Activated CD8-positive, alpha-beta memory T cell treated with anti-CD3 and anti-CD28 coated beads for 4 hours (primary cell): ENCODE measurements at places on chromosomes 4 and X.

DNA sequence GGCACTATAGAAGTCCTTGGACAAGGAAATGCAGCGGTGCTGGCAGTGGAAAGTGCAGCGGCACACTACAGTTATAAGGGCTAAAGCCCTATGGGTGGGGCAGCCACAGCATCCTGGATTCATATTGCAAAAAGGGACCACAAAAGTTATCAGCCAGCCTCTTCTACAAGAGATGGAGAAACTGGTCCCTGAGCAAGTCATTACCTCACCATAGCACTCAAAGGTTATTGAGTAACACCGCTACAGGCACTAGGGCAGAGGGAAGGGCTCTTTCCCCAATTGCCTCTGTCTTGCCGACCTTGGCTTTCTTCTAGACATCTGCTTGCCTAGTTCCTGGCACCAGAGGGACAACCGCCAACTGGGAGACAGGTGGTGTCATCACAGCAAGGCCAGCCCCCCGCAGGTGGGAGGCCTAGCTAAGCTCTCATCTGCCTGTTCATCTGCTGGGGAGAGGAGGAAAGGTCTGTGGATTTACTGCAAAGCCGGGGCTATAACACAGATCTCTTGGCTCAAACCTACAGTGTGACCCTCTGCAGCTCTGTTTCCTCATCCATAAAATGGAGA, 600.0 kb downstream of the BCOR start:
- no peak for DNase-seq

DNA sequence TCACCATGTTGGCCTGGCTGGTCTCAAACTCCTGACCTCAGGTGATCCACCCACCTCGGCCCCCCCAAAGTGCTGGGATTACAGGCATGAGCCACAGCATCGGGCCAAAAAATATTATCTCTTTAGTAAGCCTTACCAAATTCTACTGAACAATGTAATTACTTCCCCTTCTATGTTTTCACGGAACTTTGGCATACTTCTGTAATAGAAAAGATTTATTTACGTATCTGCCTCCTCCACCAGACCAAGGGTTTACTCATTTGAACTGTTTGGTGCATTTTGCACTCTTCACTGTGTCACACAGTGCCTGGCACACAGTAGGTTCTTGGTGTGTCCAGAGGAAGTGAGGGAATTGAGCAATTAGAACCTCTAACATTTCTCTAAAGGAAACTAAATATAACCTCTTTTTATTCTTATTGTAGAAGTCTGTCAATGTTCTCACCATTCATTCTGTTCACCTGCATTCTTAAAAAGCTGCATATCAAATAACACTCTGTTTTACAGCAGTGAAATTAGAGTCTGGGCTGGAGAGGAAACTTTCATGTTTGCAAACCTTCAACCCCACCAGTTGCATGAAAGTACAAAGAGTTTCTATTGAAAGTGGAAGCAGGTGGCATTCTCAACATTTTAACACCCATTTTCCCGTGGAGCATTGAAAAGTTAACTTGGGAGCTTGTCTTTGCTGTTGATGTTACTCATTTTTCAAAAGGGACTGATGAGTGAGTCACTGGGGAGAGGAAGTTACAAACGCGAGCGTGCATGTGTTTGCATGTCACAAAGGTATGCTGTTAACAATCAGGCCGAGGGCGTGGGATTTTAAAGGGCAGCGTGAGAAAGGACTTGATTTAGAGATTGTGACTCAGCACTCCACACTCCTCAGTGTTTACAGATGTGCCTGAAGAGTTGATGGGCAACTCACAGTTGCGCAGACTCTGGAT, 314.1 kb downstream of the STK32B start:
- no peak for DNase-seq

DNA sequence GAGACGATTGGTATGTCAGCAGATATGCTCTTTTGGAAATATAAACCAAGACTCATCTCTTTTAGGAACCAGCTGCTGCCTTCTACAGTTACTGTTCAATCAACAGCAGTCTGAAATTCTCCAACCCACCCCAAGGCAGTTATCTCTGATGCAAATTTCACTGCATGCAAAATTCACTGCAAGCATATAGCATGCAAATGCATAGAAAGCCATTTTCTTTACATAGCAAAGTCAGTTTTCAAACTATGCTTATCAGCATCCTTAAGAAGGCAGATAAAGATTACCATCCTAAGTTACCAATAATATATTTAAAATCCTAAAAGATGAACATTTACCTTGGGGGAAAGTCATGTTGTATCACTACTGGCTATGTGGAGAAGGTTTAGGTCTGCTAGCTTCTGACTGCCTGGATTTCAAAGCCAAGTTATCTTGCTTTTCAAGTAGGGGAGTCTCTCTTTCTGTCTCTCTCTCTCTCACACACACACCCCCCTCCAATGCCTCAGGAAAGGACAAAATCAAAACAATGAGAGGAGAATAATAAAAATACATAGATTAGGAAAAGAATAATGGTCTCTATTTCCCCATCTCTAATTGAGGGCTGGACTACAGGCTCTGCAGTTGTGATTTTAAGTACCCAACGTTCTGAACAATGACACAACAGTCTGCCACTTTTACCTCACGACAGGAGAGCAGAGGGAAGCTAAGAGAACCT, 1.5 kb downstream of the NMU start:
- no peak for DNase-seq

- DNase-seq, result no peak
Observed at GRCh38 chr4:123622572-123622971, 226.0 kb downstream of the SPRY1 start.

- no peak for DNase-seq
Observed at GRCh38 chrX:45712067-45712466, 511.4 kb upstream of the DIPK2B start.

- DNase-seq, result no peak
Observed at GRCh38 chr4:135192751-135193535, 991.4 kb upstream of the PABPC4L start.

DNA sequence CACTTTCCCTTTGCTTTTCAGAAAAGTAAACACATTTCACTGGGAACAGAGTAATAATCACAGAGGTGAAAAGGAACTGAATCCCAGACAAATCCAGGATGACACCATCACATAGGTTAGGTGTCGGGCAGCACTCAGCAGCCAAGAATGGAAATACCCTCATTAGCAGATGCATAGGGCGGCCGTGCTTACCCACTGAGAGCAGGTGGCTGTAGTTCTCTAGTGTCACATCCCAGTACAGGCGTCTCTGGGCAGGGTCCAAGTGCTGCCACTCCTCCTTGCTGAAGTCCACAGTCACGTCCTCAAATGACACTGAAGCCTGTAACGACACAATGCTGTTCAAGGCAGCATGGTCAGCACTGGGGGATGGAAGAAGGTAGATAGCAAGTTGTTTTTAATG, 26.9 kb downstream of the ZNF41 start:
- no peak for DNase-seq

- DNase-seq, result no peak
Observed at GRCh38 chr4:87698394-87698793, 48.3 kb downstream of the DMP1 start.

DNA sequence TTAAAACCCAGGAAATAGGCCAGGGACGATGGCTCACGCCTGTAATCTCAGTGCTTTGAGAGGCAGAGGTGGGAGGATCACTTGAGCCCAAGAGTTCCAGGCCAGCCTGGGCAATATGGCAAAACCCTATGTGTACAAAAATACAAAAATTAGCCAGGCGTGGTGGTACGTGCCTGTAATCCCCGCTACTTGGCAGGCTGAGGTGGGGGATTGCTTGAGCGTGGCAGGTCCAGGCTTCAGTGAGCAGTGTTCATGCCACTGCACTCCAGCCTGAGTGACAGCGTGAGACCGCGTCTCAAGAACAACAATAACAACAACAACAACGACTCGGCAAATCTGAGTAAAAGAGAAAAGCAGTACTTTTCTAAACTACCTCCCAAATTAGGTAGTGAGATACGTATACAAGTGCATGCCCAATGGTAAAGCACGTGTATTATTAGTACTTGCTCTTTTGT, 13.0 kb upstream of the NDUFC1 start:
- DNase-seq, result no peak

DNA sequence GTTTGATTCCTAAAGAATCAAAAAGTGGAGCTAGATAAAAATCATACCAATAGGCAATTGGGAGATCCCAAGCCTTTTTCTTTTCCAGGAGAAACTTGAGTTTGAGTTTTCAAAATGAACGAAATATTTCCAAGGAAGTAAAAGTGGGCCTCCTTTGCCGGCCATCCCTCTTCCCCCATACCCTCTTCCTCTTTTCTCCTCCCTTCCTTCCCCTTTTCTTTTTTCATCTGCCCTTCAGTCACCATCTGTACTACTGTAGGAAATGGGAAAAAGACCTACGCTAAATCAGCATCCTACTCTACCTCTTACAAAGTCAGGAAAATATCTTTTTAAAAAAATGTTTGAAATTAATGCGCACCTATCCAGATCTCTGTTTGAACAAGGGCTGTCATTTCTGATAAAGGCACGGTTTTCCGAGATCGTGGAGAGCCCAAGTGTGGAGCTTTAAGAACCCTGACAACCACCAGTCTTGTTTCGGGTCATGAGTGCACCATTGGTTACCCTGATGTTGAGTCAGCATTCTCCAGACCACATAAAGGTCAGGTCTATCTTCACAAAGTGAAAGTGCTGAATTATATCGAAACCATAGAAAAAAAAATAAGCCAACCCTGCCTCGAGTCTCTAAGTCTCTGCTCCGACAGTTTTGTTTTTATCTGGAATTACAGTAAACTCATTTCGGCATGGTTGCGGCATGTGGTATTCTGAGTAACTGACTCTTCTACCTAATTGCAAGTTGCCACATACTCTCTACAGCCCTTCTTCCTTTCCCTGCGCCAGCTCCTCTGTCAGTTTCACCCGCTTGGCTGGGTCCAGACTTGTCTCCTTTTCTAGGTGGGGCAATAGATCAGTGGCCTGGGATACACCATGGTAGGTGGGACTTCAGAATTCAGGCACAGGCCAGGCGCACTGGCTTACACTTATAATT, 140.2 kb upstream of the KLF3 start:
- DNase-seq, result no peak

GRCh38 chrX:130497531-130497930, 95.7 kb downstream of the RBMX2 start:
- no peak for DNase-seq

GRCh38 chrX:152520653-152521052, 69.5 kb upstream of the GABRA3 start:
- DNase-seq, result no peak

DNA sequence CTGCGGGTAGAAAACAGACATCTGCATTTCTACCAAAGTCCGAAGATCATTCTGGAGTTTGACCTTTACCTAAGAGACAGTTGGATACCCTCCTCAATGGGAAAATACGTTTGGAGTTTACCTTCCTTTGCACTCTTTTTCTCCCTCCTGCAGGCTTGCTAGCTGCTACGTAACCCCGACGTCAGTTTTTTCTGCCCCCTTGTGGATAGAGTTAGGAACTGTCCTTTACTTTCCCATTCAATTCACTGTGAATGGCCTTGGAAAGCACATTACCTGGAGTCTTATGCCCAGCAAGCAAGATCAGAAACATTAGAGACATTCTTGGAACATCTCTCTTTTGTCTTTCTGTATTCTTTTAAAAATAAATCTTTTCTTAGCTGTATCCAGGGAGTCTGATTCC, 250.7 kb downstream of the NAP1L3 start:
- no peak for DNase-seq

- no peak for DNase-seq
Observed at GRCh38 chr4:151745481-151746231, 15.2 kb downstream of the GATB start.

DNA sequence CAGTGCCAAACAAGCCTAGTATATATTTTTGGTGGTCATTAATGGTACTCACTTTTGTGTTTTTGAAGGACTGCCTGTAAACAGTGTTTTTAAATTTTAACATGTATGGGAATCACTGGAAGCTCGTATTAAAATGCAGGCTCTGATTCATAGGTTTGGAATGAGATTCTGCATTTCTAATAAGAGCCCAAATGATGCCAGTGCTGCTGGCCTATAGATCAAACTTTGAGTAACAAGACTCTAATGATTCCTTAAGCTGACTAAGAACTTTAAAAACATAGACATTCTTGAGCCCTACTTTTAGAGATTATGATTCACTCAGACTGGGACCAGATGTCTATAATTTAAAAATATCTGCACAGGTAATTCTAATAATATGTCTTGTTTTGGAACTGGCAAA, 823.2 kb upstream of the LCORL start:
- no peak for DNase-seq

- DNase-seq, result peak; percentile 58
Observed at GRCh38 chr4:2469192-2469984, 482 bp downstream of the RNF4 start.

GRCh38 chr4:150949342-150949741, 65.7 kb downstream of the LRBA start:
- no peak for DNase-seq

- no peak for DNase-seq
Observed at GRCh38 chr4:107808572-107808971, 16.2 kb upstream of the SGMS2 start.

- no peak for DNase-seq
Observed at GRCh38 chrX:49220100-49220499, 13.0 kb downstream of the CACNA1F start.

DNA sequence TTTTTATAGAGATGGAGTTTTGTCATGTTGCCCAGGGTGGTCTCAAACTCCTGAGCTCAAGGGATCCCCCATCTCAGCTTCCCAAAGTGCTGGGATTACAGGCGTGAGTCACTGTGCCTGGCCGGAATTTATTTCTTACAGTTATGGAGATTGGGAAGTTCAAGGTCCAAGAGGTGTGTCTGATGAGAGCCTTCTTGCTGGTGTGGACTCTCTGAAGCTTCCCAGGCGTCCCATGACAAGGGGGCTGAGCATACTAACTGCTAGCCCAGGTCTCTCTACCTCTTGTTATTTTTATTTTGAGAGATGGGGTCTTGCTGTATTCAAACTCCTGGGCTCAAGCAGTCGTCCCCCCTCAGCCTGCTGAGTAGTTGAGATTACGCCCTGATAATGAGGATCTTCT, 2.9 kb upstream of the NSD2 start:
- DNase-seq, result no peak

GRCh38 chrX:107730991-107731766, 44.4 kb downstream of the TSC22D3 start:
- DNase-seq, result no peak

DNA sequence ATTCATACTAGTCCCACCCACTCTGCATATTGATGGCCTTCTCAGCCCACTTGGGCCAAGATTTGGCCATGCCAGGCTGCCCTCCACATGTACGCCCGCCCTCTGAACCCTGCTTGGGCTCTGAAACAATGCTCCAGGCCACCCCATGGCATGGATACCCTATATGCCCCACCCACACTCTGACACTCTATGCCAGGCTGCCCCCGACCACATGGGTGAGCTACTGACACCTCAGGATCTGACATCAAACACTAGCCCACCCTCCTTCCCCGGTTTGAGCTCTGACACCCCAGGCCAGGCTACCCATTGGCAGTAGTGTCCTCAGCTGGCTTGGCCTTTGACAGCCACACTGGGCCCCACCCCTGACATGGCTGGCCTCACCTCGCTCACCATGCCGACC, 69.5 kb downstream of the HPRT1 start:
- no peak for DNase-seq
